IMR-90 (cell line): ENCODE measurements at places on chromosomes 5 and 9. TPM values are rescaled to one million over a fixed set of nuclear protein-coding genes. Genes with fewer than 3 reads are reported as not detected.
A peak's percentile ranks its signal among the peaks of the same experiment; 100 is the strongest.

GRCh38 chr5:146447734-146448380, 724 bp downstream of the TCERG1 start:
- peak; percentile 55 for DNase-seq

GRCh38 chr5:163770625-163771024, 265.2 kb downstream of the MAT2B start:
- no peak for DNase-seq

GRCh38 chr5:15248731-15249130, 251.2 kb upstream of the FBXL7 start:
- no peak for DNase-seq

- DNase-seq, result no peak
Observed at GRCh38 chr5:87233143-87233542, 34.5 kb upstream of the RASA1 start.

DNA sequence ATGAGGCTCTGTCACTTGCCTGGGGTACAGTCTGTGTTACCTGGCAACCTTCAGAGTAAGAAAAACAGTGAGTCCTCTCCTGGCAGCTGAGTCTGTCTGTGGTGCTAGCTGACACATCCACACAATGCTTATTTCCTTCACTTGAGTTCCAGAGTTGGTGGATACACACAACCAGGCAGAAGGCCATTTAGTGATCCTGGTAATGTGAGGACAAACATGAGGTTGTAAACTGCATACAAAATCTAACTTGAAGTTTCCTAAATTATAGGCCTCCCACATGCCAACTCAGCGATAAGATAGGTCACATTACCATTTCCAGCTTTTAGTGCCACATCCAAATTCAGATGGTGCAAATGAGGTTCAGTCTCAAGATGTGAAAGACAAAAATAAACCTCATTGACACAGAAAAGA, 125.5 kb downstream of the DCP2 start:
- peak; percentile 50 for DNase-seq

DNA sequence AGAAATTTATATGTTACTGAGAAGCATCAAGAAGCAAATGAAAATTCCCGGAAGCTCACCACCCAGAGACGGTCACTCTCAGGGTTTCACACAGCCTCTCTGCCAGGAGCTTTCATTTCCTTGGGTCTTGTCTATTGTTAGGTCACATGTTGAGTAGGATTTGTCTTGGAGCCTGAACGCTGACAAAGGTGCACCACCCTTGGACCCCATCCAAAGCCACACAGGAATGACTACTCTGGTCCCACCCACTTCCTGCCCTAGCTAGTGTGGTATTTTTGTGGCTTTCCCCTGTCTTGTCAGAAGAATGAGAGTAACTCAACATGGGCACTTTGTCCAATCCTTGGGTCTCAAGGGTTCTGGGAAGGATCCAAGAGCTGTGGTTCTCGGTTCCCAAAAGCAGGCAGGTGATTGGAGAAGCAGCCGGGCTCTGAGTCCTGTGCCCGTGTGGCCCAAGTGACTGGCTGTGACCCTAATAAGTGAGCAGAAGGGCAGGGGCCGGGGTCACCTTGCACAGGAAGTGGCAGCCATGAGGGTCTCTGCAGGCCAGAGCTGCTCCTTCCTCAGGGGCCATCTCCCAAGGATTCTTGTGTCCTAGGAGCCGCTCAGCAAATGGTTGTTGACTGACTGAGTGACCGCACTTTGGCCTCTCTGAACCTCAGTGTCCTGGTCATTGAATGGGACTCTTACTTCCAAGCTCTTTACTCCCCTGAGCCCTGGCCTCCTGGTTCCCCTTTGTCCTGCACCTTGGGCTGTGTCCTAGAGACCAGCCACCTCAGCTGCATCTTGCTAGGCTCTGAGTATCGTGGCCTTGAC, 6.9 kb downstream of the FGD3 start:
- DNase-seq, result no peak

GRCh38 chr9:130543368-130543767, 36.0 kb upstream of the FUBP3 start:
- no peak for DNase-seq

The PIP5K1B gene
- total RNA-seq, result not detected in 2 replicates

The IZUMO3 gene
- total RNA-seq, result not detected in 2 replicates

The CYLC2 gene
- total RNA-seq, result not detected in 2 replicates
